ENCODE measurements at places on chromosomes 7 and 10.

DNA sequence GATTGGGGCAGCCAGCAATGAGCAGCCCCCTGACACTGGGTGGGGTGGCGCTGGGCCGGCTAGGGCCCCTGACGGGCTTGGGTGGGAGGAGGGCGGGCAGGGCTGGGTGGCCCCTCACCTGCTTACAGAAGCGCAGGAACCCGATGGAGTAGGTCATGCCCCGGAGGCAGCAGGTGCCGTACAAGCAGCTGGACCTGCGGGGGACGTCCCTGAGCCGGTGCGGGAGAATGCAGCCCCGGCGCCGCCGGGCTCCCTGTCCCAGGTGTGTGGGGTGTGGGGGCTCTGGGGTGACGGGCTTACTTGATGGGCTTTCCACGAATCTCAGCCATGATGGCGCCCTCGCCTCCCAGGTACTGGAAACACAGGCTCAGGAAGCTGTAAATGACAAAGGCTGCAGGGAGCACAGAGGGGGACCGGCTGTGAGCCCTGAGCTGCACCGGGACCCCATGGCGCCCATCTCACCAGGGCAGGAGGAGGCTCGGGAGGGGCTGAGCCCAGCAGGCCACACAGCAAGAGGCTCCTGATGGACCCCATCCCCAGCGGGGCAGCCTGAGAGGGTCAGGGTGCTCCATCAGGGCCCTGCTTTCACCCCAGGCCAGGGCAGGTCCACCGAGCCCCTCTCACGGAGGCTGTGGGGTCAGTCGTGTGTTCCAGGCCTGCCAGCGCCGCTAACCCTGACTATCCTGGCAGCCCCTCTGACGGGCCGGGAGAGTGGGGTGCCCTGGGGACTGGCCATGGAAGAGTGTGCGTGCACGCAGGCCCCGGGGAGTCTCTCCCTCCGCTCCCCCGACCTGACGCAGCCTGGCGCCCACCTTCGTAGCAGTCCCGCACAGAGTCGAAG, 5.8 kb downstream of the TMEM184A start:
- no peak for DNase-seq

DNA sequence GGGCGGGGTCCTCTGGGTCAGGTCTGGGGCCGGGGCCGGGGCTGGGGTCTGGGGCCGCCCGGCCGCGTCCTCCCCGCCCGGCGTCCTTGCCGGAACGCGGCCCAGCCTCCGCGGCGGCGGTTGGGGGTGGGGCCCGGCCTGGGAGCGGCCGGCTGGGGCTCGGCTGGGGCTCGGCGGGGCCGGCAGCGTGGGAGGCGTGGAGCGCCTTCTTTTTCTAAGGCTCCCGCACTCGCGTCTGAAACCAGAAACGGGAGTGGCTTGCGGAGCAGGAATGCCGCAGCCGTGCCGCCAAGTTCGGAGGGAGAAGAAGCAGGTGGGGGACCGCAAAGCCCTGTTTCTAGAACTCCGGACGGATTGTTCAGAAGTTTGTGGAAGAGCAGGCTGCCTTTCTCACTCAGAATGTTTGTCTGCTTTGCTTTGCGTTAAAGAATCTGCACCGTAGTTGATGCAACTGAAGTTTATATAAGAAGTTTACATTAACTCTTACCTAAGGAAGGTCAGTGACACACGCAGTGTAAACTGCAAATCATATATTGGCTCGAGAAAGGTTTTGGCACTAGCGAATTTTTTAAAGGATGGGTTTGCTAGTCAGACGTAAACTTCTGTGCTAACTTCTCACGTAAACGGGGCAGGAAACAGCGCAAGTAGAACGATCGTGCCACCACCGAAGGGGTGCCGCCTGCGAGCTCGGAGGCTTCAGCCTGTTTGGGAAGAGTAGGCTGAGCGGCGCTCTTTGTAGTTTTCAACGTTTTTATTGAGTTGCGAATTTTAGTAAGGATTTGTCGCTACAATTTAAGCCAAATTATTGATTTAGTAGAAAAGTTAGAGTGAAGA, 729 bp downstream of the DNAJB6 start:
- DNase-seq, result peak; percentile 38

GRCh38 chr7:132784406-132784805, 208.1 kb upstream of the PLXNA4 start:
- no peak for DNase-seq

DNA sequence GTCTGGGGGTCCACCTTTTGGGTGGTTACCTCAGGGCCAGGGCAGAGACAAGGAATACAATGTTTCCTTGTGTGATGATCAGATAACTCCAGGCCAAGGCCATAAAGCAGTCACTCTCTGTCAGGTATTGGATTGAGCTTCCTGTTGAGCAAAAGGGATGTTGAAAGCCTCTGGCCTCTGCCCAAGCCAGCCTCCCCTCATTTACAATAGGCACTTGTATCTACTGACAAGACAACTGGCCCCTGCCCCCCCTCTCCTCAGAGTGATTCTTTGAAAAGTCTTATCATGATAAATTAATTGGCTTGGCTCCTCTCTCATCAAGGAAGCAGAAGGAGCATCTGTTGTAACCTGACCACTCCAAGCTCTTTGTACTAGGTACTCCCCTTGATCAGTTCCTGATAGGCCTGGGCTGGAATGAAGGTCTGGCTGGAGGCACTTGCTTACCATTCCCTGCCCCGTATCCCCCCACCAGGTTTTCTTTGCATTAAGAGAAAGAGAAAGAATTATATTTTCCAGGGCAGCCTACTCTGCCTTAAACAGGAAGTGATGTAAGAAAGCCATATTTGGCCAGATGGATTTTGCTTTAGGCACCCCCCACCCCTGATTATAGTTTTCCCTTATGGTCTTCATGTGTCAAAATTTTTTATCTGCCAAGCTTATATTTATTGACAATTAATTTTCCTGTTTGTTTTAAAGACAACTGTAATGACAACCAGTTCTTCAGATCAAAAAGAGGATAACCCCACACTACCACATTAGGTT, 42.1 kb upstream of the HPS1 start:
- DNase-seq, result no peak

GRCh38 chr10:18236756-18237155, 96.5 kb downstream of the CACNB2 start:
- no peak for DNase-seq

DNA sequence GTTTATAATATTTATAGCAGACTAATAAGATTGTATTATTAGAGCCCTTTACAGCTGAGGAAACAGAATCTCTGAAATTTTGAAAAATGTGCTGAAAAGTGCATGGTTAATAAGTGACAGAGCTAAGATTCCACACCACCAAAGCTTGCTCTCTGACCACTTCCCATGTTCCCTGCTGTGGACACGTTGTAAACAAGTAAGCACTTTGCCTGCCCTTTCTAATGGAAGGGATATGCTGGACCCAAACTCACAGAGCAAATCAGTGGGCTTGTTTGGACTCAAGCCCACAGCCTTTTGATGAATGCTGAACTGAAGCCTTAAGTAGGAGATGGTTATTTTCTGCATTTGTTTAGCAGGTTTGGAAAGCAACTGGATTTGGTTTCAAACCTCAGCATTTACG, 214.0 kb upstream of the TMEM72 start:
- DNase-seq, result no peak

- DNase-seq, result no peak
These were observed 12.7 kb downstream of the FZD1 start for GRCh38 chr7:91276909-91277308.

DNA sequence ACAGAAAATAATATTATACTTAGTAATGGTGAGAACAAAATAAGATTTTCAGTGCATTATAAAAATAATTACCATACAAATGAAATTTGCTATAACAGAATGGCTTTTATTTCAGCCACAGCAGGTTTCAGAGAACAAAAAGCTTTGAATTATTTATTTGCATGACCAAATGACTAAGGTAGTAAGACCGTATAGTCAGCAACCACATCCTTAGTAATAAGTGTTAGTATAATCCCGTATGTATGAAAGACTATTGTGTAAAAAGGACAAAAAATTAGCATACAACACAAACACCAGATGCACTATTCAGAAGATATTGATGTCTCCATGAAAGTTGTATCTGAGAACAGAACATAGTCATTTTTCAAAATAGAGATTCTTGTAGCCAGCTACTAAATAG, 12.2 kb downstream of the PDZD8 start:
- no peak for DNase-seq

DNA sequence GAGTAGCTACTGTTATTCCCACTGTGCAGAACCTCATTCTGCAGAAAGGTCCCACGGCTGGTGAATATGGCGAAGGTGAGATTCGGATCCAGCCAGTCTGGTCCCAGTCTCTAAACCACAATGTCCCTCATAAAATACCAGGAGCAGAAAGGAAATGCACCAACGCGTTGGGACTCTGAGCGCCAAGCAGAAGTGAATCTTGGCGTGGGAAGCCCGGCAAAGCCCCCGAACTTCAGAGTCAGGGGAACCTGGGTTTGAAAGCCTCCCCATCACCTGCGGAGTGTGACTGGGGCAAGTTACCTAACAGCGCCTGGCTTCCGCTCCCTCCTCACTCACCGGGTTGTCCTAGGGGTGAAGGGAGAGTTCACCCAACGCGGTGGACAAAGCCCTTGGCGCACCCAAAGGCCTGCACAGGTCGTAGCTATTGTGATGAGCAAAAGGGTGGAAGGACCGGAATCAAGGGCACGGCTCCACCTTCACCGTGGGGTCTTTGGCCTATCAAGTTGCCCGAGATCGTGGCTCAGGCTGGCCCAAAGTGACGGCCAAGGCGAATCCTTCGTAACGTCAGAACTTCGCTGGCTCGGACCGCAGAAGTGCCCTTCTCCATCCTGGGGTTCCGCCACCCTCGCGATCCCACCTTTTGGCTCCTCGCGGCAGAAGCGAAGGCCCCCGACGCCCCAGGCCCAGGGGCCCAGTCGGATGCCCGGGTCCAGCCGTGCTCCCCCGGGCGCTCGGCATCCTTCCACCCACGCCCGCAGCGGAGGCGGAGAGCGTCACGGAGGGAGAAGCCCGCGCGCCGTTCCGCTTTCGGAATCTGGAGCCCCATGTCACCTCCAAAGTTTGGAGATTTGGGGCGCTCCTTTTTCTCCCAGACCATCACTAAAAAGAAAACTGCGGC, 811 bp downstream of the RGS10 start:
- peak; percentile 39 for DNase-seq

DNA sequence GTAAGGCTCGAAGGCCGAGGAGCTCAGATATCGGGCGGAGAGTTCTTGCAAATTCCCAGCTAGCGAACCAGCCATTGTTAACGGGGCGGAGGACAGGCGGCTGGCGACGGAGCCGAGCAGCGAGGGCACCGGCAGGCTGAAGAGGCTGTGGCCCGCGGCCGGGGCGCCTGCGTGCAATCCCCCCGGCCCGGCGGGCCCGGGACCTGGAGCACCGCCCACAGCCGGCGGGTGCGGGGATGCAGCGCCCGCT, 4.1 kb downstream of the VAX1 start:
- no peak for DNase-seq

DNA sequence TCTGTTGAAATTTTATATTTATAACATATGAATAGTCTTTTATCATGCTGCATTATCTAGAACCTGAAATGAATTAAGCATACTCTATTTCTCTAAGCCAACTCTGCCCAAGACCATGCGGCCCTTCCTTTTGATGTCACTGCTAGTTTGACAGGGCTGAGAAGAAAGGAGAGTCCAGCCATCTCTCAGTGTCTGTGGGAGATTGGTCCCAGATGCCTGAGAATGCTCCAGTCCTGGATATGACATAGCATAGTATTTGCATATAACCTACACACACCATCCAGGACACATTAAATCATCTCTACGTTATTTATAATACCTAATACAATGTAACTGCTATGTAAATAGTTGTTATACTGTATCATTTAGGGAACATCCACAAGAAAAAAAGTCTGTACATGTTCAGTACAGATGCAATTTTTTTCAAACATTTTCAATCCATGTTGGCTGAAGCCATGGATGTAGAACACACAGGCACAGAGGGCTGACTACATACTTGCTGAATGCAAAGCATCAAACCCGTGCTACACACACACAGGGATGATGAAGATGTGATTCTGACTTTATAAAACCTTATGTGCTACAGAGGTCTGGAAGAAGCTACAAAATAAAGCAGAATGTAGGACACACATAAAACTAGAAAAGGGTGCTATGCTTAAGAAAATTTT, 315.4 kb downstream of the PARD3 start:
- DNase-seq, result no peak

- no peak for DNase-seq
These were observed 22.3 kb downstream of the ZNF783 start for GRCh38 chr7:149284343-149284742.

DNA sequence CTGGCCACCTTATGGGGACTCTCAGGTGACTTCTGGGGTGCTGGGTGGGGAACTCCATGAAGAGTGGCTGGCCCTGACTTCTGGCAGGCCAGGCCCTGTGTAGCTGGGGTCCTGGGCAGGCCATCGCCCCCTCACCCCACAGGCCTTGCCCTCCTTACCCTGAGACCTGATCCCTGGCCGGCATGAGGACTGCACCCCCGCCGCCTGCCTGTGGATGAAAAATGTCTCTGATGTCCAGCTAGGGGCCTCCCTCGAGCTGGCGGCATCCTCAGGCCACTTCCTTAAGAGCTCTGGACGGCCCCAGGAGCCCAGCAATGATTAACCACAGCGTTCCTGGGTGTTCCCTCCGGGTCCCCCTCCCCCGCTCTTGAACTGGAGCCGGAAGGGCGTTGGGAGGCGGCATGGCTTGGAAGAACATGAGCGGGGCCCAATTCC, 31.8 kb upstream of the SHH start:
- DNase-seq, result no peak

DNA sequence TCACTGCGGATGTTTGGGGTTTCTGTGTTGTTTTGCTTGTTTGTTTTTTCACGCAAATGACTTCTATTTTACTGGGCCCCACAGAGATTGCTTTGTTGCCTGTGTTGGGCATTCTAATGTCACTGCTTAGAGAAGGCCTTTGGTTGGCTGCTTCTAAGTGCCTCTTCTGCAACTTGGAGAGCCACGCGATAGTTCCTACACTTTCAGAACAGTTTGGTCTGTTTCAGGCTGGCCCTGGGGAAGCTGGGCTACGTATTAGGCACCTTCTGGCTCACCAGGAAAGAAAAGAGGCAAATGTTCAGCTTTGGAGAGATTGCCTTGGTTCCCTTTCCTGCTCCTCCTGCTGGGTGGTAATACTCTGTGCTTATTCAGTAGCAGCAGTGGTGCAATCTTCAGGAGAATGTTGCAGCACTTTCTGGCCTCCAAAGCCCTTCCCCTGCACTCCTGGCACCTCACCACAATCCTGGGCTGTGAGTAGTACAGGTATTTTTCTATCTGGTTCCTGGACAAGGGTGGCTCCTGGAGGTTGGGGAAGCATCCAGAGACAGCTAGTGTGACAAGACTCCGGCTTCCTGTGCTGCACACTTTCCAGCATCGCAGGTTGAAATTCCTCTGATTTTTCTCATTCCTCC, 1.2 kb downstream of the ANTXRL start:
- no peak for DNase-seq

All from stimulated activated CD4-positive, alpha-beta T cell treated with anti-CD3 and anti-CD28 coated beads, Interleukin-1b, Interleukin-23, amount 100 ng/mL, for 24 hours (primary cell).